A549 (cell line): ENCODE measurements at places on chromosomes 13 and 19. TPM values are rescaled to one million over a fixed set of nuclear protein-coding genes. Genes with fewer than 3 reads are reported as not detected.

GRCh38 chr13:98297051-98297450 lies 120.0 kb upstream of the RNF113B start:
- DNase-seq, result no peak

The KIR3DL1 gene
- not detected in 3 replicates for polyA plus RNA-seq

GRCh38 chr13:105144936-105145335 lies 1390.5 kb downstream of the EFNB2 start:
- no peak for DNase-seq

- no peak for DNase-seq
Observed at GRCh38 chr13:109192306-109192705, 562.9 kb downstream of the MYO16 start.

The B3GNT8 gene
- polyA plus RNA-seq, result 0.11 to 0.20 TPM in 2 of 3 replicates, not detected in the other

The ZNF439 gene
- not detected in 3 replicates for polyA plus RNA-seq

The ACER1 gene
- not detected in 3 replicates for polyA plus RNA-seq

DNA sequence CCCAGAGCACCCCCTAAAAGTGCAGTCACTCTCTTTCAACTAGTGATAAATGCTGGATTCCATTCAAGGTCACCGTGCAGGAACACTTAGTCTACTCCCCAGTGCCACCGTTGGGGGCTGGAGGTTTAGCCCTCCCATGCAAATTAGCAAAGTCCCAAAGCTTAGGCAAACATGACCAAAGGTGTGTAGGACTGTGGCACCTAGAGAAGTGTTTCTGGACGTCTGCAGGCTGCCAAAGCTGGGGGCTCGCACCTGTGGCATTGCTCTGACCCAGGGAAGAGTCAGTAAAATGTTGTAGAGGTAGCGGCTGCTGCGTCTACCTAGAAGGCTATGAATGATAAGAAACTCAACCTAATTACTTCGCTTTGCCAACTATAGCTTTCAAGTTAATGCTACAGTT lies 13.9 kb downstream of the COL4A1 start:
- no peak for DNase-seq

The DAND5 gene
- 0.12 to 0.21 TPM (median 0.14 TPM) in 3 replicates for polyA plus RNA-seq

GRCh38 chr13:97379386-97379785 lies 54.6 kb upstream of the RAP2A start:
- no peak for DNase-seq

DNA sequence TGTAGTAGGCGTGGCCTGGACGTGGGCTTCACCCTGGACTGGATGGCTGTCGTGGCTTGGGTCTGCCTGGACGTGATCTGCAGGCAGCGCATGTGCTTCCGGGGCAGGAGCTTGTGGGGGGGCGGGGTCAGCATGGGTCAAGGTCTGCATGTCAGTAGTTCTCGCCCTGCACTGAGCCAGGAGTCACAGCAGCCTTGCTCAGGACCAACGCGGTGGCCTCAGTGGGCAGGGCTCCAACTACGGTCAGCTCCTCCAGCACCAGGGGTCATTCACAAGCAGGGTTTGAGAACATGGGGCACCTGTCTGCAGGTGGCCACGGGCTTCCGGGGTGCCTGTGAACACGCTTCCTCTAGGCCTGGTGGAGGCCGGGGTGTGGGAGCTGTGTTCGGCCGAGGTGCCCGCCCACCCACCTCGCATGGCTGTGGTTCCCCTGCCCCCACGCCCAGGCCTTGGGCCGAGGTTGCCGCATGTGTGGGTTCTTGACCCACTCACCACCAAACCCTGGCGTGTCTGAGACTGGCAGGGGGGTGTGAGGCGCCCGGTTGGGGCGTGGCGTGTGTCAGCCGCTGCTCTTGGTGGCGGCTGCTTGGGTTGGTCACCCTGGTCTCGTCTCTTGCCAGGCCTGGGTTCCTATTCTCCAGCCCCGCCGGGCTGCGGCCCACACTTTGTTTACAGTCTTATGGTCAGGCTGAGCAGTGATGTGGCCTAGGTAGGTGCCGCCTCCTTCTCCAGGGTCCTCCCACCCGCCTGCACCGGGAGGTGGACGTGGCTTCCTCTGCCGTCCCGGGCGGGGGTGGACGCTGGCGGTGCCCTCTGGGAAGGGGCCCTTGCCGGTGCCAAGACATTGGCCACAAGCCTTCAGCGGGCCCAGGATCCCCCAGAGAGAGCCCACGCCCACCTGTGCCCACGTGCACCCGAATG lies 4.8 kb upstream of the RPS15 start:
- DNase-seq, result no peak

DNA sequence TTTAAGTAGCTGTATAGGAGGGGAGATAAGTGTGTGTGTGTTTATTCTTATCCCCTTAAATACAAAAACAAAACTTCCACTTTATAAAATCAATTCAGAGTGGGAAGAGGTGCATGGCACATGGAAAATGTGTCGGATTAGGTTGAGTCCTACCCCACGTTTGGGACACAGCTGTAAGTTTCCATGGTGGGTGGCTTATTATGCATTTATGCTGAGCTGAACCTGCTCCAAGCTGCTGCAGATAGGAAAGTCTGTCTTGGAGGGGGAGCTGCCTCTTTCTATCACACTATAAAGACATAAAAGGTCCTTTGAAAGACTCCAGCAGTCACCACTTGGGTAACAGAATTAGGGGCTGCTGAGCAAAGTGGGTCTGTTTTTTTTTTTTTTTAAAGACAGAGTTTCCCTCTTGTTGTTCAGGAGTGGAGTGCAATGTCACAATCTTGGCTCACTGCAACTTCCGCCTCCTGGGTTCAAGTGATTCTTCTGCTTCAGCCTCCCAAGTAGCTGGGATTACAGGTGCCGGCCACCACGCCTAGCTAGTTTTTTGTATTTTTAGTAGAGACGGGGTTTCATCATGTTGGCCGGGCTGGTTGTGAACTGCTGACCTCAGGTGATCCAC lies 15.2 kb downstream of the ACTN4 start:
- no peak for DNase-seq

The TEAD2 gene
- 19.0 to 26.3 TPM (median 25.3 TPM) in 3 replicates for polyA plus RNA-seq

DNA sequence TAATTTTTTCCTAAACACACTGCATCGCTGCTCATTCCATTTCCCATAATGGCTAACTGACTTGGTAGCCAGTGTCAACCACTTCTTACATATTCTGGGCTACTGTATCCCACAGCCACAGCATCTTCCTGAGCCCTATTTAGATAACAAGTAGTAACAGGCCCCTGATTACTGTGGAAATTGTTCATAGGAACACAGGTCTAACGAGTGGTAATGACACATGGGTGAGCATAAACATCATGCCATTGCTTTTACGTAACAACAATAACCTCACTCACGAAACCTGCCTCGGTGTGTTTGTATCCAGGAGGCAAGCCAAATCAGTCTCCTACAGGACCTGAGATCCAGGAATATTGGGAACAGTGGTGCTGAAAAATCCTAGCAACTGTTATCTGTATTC lies 438.6 kb downstream of the KLF5 start:
- DNase-seq, result no peak

GRCh38 chr13:51524312-51524711 lies 60.0 kb upstream of the WDFY2 start:
- peak; percentile 83 for DNase-seq

The ATP8B3 gene
- 3.2 to 4.2 TPM (median 3.9 TPM) in 3 replicates for polyA plus RNA-seq

DNA sequence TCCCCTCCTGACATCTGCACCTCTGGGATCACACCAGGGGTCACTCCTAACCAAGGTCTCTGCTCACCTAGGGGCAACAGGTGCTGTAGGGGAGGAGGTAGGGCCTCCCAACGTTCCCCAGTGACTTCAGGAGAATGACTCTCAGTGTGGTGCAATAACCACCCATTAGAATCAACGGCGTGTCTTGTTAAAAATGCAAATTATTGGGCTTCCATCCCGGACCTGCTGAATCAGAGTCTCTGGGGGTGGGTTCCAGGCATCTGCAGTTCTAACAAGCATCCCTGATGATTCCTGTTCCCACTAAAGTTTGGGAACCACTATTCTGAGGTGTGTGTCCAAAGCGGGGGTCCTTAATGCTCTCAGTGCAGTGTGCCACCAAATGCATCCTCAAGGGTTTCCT lies 84.6 kb downstream of the CRYL1 start:
- DNase-seq, result no peak

The SULT2A1 gene
- polyA plus RNA-seq, result not detected in 3 replicates

GRCh38 chr13:79648191-79648590 lies 167.2 kb downstream of the NDFIP2 start:
- DNase-seq, result no peak
